ENCODE measurements at places on chromosomes 7 and 10. TPM values are rescaled to one million over a fixed set of nuclear protein-coding genes. Genes with fewer than 3 reads are reported as not detected.

DNA sequence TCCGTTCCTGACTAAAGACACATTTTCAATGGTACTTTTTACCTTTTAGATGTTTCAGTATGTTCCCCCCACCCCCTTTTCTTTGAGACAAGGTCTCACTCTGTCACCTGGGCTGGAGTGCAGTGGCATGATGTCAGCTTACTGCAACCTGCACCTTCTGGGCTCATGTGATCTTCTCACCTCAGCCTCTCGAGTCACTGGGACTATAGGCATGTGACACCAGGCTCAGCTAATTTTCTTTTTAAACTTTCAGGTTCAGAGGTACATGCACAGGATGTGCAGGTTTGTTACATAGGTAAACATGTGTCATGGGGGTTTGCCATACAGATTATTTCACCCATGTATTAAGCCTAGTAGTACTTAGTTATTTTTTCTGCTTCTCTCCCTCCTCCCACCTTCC, 99.3 kb upstream of the RPA3 start:
- no peak overlapping the region for H3K4me3 ChIP-seq
- DNase-seq = no peak
- no peaks in the 10 kb centered on the region for H3K27me3 ChIP-seq
- peaks cover 8% of the 10 kb centered on the region for H3K36me3 ChIP-seq

DNA sequence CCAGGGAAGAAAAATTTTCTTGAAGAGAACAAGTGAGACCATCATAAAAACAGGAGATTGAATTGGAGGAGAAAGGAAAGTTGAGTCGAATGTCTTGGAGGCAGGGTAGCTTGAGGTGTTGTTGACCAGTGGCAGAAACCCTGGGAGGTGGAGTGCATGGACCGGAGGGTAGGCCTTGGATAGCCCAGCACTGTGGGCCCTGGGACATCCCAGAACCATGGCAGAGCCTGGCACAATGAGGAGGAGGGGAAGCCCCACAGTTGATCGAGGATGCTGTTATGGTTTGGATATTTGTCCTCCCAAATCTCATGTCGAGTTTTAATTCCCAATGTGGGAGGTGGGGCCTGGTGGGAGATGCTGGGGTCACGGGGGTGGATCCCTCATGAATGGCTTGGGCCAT, 157.1 kb downstream of the ITGA8 start:
- H3K4me3 ChIP-seq = no peak overlapping the region
- no peaks in the 10 kb centered on the region for H3K36me3 ChIP-seq
- H3K4me1 ChIP-seq = no peaks in the 10 kb centered on the region
- H3K27me3 ChIP-seq = peaks cover 7% of the 10 kb centered on the region
- no peak overlapping the region for H3K27ac ChIP-seq

The CYP2E1 gene
- 0.46 TPM for total RNA-seq

DNA sequence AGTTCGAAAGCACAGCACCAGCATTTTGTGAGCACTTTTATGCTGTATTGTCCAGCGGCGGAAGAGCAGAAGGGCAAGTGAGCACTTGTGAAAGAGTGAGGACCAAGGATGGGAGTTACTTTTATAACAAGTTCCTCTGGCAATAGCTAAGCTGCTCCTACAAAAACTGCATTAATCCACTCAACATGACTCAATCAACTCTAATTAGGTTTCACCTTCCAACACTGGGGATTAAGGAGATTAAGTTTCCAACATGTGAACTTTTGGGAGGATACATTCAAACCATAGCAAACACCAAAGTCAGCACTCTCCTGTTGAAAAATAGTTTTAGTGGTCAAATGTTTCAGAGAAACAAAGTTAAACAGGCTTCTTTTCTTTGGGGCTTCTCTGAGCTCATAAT, 844.5 kb downstream of the REEP3 start:
- no peaks in the 10 kb centered on the region for H3K36me3 ChIP-seq
- no peak overlapping the region for H3K4me3 ChIP-seq
- no peaks in the 10 kb centered on the region for H3K4me1 ChIP-seq
- no peak overlapping the region for H3K27ac ChIP-seq
- no peaks in the 10 kb centered on the region for H3K27me3 ChIP-seq

DNA sequence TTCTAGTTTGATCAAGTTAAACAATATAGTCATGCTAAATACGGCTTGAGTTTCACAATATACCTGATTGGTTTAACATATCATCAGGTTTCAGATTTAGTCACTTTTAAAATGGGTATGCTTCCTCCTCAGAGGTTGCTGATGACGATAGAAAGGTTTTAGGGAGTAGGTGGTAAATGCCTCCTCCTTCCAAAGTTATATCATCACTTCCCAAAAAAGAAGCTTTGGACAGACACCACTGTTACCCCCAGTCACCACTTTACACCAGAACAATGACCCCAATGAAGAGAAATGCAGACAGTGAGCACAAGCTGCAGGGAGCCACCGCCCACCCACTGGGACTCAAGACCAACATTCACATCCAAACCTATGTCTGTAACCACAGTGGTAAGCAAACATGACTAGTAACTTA, 244.6 kb downstream of the SORCS1 start:
- no peak for DNase-seq
- H3K27me3 ChIP-seq = no peaks in the 10 kb centered on the region
- H3K36me3 ChIP-seq = no peaks in the 10 kb centered on the region
- H3K4me1 ChIP-seq = no peaks in the 10 kb centered on the region

GRCh38 chr7:34840176-34840785, 182.3 kb downstream of the NPSR1 start:
- peaks cover 2% of the 10 kb centered on the region for H3K4me1 ChIP-seq
- H3K4me3 ChIP-seq = no peak overlapping the region
- no peak overlapping the region for H3K27ac ChIP-seq
- DNase-seq = no peak

GRCh38 chr7:80732630-80733029, 94.2 kb downstream of the CD36 start:
- H3K27me3 ChIP-seq = no peaks in the 10 kb centered on the region
- H3K4me1 ChIP-seq = no peaks in the 10 kb centered on the region
- no peak overlapping the region for H3K27ac ChIP-seq
- no peak for DNase-seq
- H3K4me3 ChIP-seq = no peak overlapping the region

DNA sequence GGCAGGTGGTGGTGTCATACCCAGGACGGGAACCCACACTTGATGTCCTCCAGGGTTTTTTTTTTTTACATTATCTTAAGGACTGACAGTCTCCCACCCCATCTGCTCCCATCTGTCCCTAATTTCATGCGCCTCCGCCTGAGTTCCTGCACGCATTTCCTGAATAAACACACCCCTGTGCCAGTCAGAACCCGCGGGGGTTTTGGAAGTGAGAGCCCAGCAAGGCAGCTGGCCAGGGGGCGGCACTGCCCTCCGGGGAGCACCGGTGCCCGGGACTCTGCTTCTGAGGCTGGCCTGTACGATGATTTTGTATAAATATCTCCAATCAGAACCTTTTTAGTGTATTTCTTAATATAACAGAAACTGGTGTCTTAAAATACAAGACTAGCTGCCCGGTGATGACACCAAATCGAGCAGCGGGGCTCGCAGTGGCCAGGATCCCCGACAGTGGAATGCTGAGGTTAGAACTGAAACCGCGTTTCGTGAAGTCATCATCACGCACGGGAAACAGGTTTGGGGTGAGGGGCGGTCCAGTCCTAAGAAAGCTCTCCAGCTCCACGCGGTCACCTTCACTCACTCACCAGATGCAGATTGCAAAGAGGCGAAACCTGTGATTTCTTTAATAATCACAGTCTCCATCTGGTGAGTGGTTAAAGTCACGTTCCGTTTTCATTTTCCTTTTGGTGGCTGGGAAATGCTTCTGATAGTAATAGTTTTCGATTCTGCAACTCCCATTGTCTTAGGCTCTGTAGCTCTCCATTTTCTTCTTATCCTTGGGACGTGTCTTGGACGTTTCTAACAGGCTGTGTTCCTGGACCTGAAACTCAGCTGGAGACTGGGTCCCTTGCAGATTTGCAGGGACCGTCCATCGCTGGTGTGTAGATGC, 19.7 kb downstream of the BNIP3 start:
- DNase-seq = no peak
- peaks cover 18% of the 10 kb centered on the region for H3K4me1 ChIP-seq
- H3K27ac ChIP-seq = no peak overlapping the region
- H3K27me3 ChIP-seq = no peaks in the 10 kb centered on the region
- peaks cover 15% of the 10 kb centered on the region for H3K36me3 ChIP-seq
- no peak overlapping the region for H3K4me3 ChIP-seq

- H3K4me3 ChIP-seq = no peak overlapping the region
- H3K4me1 ChIP-seq = no peaks in the 10 kb centered on the region
- H3K27me3 ChIP-seq = no peaks in the 10 kb centered on the region
- no peaks in the 10 kb centered on the region for H3K36me3 ChIP-seq
Measured at GRCh38 chr10:109534193-109534592, 389.1 kb downstream of the XPNPEP1 start.

The PPP1R17 gene
- total RNA-seq = not detected

GRCh38 chr7:139886206-139886605, 57.1 kb downstream of the TBXAS1 start:
- H3K36me3 ChIP-seq = no peaks in the 10 kb centered on the region
- no peaks in the 10 kb centered on the region for H3K4me1 ChIP-seq
- H3K27me3 ChIP-seq = no peaks in the 10 kb centered on the region
- H3K4me3 ChIP-seq = no peak overlapping the region
- DNase-seq = no peak
- no peak overlapping the region for H3K27ac ChIP-seq

- H3K27ac ChIP-seq = no peak overlapping the region
- no peak overlapping the region for H3K4me3 ChIP-seq
- peaks cover 42% of the 10 kb centered on the region for H3K36me3 ChIP-seq
Measured at GRCh38 chr10:119852822-119853221, 19.8 kb downstream of the MCMBP start.

The WNT2 gene
- not detected for total RNA-seq

GRCh38 chr10:129949891-129950291, 14.2 kb downstream of the EBF3 start:
- H3K27me3 ChIP-seq = peaks cover 28% of the 10 kb centered on the region
- no peaks in the 10 kb centered on the region for H3K36me3 ChIP-seq
- H3K4me3 ChIP-seq = no peak overlapping the region
- peak; percentile 5 for DNase-seq
- no peak overlapping the region for H3K27ac ChIP-seq

The GJC3 gene
- total RNA-seq = 0.45 TPM

The EPO gene
- not detected for total RNA-seq

- peak overlapping the region; percentile 36 for H3K4me3 ChIP-seq
- peak overlapping the region; percentile 92 for H3K27ac ChIP-seq
- H3K27me3 ChIP-seq = no peaks in the 10 kb centered on the region
- peaks cover 1% of the 10 kb centered on the region for H3K36me3 ChIP-seq
- no peak for DNase-seq
Measured at GRCh38 chr10:3850999-3851937, 66.3 kb upstream of the KLF6 start.

The PNLIP gene
- not detected for total RNA-seq

DNA sequence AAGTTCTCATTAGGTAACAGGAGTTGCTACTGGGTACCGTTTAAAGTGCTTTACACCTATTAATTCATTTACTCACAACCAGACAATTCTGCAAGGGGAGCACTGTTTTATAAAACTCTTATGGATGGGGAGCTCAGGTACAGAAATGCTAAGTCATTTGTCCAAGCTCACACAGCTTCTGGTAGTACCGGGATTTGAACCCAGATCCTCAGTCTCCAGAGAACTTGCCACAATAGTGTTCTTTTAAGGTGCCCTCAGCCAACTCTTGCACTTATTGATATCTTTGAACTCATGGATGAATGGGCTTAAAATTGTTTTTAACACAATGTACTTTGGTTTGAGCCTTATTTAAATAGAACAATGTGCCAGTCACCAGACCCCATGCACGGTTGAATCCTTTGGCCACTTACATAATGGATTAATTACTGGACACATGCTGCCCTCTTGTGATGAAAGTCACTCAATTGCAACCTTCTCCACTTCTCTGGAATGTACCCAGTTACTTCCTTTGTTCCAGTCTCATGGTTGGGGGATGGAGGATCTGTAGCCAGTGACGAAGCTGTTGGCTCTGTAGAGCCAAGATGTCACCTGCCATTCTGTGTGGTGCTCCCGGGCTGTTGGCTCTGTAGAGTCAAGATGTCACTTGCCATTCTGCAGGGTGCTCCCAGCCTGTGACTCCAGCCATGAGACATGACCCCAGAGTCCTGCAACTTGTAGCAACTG, 65.6 kb downstream of the NOD1 start:
- no peak overlapping the region for H3K27ac ChIP-seq
- no peaks in the 10 kb centered on the region for H3K36me3 ChIP-seq
- no peaks in the 10 kb centered on the region for H3K4me1 ChIP-seq
- no peak for DNase-seq
- no peaks in the 10 kb centered on the region for H3K27me3 ChIP-seq
- H3K4me3 ChIP-seq = no peak overlapping the region

The SYT15 gene
- 0.71 TPM for total RNA-seq

DNA sequence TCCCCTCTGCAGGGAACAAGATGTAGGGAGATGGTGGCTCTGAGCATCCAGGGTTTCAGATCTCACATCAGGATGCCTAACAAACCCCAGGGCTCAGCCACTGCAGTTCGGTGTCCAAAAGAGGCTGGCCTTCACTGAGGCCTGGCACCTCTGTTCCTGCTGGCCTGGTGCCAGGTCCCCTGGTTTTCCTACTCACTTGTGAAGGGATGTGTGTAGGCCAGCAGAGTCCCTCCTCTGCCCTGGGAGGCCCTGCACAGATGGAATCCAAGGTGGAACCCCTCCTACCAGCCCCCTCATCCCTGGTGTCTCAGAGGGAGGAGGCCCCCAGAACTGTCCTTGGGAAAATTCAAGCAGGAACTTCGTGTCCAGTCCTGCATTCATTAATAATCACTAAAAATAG, 260.6 kb downstream of the CCSER2 start:
- no peaks in the 10 kb centered on the region for H3K27me3 ChIP-seq
- no peak overlapping the region for H3K27ac ChIP-seq
- no peak for DNase-seq
- H3K4me1 ChIP-seq = no peaks in the 10 kb centered on the region
- no peaks in the 10 kb centered on the region for H3K36me3 ChIP-seq
